Activated CD4-positive, alpha-beta T cell treated with anti-CD3 and anti-CD28 coated beads for 4 hours (primary cell): ENCODE measurements at places on chromosomes 4 and X.

DNA sequence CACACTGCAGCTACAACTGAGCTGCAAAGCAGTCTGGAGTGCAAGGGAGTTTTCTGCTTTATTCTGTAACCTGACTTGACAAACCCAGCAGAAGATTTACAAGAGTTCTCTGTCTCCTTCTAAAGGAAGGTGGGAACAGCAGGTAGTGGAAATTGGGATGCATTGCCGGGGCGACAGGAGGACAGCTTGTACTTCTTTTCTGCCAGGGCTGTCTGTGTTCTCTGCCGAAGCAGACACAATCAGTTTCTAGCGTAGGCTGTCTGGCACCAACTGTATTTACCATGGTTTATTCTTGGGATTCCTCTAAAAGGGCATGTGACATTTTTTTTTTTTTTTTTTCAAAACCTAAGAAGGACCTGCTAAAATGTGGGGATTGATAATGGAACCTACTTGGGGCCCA is 190.8 kb upstream of the GK2 start:
- no peak for DNase-seq

GRCh38 chrX:33149085-33149484 is 62.3 kb downstream of the DMD start:
- no peak for DNase-seq

DNA sequence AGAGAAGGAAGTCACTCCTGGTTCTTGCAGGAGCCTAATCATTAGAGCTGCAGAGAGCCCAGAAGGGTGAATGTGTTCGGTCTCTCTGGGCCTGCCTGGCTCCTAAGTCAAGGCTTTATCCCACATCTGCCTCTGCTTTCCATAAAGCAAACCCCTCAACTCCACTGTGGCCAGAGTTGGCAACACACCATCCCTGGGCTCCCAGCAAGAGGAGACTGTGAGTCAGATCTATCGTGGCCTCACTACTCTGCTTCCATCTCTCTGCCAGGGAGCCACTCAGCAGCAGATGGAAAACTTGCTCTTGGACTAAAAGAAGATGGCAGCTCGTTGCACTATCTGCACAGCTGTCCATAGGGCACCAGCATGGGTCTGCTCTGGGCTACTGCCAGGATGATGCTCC is 348.2 kb downstream of the FBXW7 start:
- no peak for DNase-seq

- peak; percentile 31 for DNase-seq
Measured at GRCh38 chr4:109406337-109406931, 27.2 kb upstream of the SEC24B start.

DNA sequence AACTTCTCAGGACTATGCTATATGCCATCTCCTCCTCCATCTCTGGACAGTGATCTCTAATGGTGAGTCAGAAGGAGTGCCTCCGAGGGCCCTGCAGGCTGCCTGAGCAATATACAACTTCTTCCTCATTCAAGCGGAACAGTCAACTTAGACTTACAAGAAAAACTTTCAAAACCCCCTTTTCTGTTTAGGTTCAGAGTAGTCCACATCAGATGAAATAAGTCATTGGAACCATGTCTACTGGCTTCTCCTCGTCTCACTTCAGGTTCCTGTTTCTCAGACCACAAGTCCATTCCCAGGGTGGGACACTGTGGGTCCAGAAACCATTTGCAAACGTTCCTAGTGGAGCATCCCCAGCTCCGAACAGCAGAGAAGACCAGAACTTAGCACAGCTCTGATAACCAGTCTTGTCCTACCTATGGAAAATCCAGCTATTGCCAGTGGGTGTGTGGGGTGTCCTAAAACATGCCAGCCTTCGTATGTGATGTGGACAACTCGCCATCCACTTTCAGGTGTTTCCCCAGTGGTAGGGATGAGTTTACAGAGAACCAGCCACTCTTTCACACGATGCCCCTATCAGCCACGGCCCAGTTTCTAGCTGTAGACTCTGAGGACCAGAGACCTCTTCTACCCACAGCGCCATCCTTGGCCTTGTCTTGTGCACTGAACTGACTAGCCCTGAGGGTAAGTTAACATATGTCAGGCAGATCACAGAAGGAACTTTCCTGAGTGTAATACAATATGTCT is 32.7 kb upstream of the NKRF start:
- no peak for DNase-seq

DNA sequence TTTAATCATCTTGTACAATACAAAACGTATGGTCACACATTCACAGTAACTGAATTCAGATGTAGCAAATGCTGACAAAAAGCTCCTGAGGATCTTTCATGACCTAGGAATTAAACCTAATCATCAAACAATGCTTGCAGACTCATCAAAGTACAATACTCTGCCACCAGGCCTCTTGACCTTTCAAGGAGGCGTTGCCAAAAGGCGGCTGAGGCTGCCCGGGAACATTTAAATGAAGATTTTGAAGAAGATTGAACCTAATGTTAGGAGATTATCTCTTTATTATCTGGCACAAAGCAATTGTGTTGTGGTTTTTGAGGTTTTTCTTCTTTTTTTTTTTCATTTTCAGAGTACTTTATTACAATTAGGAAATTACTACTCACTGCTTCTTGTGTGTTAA is 340.5 kb downstream of the GALNTL6 start:
- DNase-seq = no peak

DNA sequence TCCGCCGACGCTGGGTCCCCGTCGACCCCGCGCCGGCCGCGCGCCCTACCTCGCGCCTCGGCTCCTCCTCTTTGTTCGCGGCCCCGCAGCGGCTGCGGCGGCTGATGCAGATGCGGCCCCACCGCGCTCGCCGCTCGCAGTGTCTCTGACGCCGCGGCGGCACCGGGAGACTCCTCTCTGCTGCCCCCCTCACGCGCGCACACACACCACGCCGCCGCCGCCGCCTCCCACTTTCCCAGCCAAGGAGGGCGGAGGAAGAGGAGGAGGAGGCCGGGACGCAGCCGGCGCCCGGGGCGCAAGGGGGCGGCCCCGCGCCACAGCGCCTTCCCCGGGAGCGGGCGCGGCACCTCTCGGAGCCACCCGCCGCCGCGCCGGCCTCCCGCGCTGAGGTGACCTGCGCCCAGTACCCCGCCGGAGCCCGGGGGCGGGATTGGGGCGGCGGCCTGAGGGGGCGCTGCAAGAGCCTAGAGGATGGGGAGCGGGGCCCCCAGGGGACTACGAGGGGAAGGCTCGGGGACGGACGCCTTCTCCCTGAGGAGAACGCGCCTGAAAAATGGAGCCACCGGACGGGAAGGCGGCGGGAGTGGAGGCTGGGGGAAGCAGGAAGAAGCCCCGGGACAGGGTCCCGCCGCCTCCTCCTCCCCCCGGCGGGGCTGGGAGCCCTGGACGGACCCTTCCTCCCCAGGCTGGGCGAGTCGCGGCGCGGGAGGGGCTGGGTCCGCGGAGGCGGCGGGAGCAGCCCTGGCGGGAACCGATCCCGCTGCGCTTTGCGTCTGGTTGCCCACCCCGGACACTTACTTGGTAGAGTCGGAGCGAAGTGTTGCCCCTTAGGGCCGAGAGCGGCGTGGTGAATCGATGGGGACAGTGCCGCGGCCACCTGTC is at the start of gene SH3RF1:
Gene SH3RF1, minus strand, starts transcription at position 147 of the 882 bp plus-strand sequence. CDS start 1,744 bp downstream, outside the sequence.
- no peak for DNase-seq
